Occipital lobe (tissue), 3 donors: ENCODE measurements at places on chromosomes 4 and X.
A peak's percentile ranks its signal among the peaks of the same experiment; 100 is the strongest.

- no peak for DNase-seq
Observed at GRCh38 chr4:125725957-125726525, 411.3 kb downstream of the FAT4 start.

DNA sequence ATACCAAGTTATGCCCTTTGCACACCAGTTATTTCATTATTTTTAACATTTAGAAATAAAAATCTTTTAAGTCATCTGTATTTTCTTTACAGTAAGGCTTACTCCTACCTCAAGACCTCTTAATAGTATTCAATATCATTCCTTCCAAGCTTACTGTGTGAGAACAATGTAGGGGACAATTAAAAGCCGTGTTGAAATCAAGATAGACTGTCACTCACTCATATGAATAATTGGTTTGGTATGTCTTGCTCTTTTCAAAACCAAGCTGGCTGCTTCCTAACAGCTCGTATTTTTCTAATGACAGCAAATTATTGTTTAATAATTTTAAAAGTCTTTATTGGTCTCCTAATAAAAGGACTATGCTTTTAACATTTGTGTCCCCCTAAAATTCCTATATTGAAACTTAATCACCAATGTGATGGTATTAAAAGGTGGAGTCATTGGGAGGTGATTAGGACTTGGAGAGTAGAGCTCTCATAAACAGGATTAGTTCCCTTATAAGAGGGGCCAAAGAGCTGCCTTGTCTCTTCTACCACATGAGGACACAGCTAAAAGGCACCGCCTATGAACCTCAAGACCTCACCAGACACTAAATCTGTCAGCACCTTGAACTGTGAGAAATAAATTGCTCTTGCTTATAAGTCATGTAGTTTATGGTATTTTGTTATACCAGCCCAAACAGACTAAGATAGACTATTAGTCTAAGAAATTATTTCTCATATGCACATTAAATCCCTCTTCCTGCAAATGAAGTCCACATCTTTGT is 4.1 kb downstream of the ABCB7 start:
- DNase-seq = no peak

DNA sequence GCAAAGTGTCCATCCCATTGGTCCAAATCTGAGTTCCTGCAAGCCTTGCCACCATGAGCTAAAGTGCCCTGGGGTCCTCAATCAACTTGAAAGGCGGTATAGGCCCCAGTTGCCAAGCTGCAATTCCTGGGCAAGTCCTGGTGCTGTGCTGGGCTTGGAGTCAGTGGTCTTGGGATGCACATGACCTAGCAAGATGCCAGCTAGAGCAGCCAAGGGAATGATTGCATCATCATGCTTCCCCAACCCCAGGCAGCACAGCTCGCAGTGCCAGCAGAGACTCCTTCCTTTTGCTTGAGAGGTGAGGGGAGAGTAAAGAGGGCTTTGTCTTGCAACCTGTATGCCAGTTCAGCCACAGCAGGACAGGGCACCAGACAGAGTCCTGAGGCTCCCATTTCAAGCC is 50.5 kb downstream of the KCNIP4 start:
- DNase-seq = no peak

GRCh38 chr4:61532336-61533000 is 332.3 kb downstream of the ADGRL3 start:
- DNase-seq = no peak

DNA sequence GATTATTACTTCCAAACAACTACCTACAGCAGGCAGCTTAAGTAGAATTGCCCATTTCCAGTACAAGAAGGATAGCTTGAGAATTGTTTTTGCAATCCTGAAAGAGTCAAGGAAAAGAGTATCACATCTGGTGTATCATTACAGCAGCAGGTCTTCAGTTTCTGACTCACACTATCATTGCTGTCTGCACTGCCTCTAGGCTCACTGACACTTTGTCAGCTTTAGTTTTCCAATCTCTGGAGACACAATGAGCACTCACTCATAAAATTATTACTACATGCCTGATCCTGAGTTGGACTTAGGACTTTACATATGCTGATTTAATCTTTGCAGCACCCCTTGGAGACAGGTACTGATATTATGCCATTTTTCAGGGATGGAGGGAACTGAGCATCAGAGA is 244.6 kb upstream of the BOD1L1 start:
- DNase-seq = no peak

- DNase-seq = no peak
Observed at GRCh38 chr4:84648863-84649647, 66.1 kb downstream of the CDS1 start.

DNA sequence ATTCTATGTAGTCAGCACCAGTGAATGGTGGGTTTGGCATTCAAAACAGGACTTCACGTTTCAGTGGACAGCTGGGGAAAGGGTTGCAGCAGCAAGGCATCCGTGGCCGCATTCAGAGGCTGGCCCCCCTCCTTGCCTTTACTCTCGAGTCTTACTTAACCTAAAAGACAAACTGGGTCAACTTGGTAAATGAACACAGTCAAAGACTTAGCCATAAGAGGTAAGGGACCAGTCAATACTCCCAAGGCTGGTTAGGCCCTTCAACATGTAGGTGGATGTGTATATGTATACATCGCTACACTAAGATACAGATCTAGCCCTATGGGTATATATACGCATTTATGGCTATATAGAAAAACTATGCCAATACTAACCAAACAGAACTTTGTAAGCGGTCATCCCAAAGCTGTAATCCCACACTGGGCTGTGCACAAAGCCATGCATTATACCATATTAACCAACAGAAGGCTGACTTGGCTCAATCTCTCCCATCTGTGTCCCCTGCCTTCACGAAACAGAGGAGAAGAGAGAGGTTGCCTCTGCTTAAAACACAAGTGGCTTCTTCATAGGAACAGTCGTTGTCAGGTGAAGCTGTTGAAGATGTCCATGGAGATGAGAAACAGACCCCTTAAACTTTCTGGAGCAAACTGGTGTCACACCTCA is 61.9 kb downstream of the TSC22D3 start:
- no peak for DNase-seq

DNA sequence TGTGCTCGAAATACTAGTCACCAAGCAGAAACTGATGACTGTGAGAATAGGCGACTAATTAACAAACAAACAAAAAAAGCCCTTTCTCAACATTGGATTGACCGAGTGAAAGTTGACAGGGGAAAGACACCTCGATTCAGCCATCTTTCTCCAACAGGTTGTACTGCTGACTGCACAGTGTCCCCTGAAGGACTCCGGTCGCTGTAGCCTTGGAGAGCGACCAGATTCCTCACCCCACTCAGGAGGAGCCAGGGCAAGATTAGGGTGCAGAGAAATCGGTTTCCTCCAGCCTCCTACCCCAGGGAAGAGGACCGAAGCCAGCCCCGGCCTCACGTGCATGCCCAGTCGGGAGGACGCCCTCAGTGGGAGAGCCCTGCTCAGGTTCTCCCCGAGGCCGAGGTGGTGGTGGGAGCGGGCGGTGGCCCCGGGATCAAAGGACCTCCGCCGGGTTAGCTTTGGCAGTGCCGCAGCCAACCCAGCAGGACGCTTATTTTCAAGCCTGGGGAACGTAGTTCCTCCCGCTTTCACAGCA is 1.1 kb upstream of the RAP1GDS1 start:
- peak; percentile 70 for DNase-seq

GRCh38 chrX:136909706-136910564 is 29.4 kb upstream of the RBMX start:
- DNase-seq = peak; percentile 56

DNA sequence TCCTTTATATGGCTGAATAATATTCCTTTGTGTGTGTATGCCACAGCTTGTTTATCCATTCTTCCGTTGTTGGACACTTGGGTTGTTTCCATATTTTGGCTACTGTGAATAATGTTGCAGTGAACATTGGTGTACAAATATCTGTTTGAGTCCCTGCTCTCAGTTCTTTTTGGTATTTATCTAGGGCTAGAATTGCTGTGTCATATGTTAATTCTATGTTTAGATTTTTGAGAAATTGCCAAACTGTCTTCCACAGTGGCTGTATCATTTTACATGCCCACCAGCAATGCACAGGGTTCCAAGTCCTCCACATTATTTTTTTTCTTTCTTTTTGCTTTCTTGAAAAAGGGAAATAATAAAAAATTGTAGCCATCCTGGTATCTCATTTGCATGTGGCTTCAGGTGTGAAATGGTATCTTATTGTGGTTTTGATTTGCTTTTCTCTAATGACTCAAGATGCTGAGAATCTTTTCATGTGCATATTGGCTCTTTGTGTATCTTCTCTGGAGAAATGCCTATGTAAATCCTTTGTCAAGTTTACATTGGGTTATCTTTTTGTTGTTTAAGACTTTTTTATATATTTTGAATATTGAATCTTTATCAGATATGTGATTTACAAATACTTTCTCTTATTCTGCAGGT is 129.7 kb downstream of the RAPGEF2 start:
- DNase-seq = no peak

DNA sequence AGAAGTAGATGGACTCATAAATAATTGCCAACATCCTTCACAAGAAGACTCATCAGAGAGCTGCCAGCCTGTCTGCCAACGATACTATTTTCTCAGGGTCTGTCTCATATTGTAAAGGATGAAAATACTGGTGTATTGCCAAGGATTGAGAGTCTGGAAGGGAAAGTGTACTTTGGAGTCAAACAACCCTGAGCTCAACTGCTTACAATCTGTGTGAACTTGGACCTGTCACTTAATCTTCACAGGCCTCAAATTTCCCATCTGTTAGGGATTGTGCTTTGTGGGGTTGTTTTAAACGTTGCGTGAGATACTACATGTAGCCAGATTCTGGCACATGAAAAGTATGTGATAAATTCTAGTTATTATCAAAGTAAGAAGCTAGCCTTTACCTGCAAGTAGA is 169.1 kb downstream of the LHFPL1 start:
- DNase-seq = no peak

DNA sequence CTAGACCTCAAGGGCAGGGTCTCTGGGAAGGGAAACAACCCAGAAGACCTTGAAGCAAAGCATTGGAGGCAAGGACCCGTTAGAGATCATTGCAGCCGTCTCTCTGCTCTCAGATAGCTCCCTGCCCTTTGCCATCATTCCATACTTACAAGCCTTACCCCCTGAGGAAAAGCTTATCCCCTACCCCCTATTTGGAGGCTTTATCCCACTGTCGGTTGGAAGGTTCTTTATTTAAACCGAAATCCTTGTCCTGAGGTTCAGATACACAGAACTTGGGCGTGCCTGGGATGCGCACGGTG is 84.4 kb downstream of the EFNB1 start:
- no peak for DNase-seq

DNA sequence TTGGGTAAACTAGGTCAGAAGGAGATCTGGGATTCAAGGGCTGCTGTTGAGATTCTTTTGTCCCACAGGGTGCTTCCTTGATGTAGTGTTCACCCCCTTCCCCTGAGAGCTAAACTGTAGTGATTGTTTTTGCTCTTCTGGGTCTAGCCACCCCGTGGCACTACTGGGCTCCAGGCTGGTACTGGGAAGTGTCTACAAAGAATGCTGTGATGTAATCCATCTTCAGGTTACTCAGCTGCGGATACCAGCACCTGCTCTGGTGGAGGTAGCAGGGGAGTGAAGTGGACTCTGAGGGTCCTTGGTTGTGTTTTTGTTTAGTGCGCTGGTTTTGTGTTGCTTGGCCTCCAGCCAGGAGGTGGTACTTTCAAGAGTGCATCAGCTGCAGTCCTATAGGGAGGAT is 365.5 kb downstream of the ZNF674 start:
- DNase-seq = no peak

DNA sequence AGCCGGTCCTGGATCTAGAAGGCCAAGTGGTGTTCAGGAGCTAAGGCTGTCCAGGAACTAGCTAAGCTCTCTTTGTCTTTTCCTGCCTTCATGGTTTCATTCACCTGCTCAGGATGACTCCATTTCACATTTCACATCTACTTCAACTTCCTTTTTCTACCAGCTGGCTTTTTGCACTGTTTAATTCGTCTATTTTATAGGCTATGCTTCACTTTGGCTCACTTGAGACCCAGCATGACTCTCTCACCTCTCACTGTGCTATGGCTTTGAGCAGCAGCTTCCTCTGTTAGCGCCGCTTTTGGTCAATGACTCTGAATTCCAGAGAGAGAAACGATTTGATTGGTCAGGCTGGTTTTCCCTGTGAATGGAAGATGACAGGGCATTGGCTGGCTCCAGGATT is 213.5 kb upstream of the CLNK start:
- no peak for DNase-seq

DNA sequence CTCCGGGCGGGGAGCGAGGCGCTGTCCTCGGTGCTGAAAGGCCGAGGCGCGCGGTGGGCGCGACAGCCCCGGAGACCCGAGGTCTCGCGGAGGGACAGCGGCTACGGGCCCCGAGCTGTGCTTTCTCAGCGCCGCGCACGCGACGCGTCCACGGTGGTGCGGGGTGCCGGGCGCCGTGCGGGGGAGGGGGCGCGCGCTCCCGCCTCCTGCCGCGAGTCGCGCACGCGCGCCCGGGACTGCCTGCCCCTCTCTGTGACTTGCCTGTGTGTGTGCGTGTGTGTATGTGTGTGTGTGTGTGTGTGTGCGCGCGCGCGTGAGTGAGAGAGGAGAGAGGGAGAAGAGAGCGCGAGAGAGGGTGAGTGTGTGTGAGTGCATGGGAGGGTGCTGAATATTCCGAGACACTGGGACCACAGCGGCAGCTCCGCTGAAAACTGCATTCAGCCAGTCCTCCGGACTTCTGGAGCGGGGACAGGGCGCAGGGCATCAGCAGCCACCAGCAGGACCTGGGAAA is at the start of gene GRIA2:
Gene GRIA2 (plus strand): TSS at position 358 of the 511 bp plus-strand sequence. CDS start 315 bp downstream, outside the sequence.
- peak; percentile 82 for DNase-seq

DNA sequence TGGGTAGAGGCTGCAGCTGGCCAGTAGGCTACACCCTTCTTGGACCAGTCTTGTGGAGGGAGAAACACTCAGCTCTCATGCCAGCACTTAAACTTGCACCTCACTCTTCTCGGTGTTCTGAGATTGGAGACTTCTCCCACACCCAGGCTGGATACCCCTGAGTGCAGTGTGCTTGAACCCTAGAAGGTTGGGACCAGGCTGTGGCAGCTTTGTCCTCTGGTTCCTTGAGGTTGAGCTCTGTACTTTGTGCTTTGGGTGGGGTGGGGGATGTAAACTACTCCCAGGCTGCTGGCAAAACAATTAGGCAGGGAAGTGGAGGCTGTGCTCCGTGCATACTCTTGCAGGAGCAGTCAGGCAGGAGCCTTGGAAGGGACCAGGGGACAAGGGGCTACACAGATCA is 143.6 kb upstream of the GNPDA2 start:
- no peak for DNase-seq

GRCh38 chr4:163193717-163194116 is 27.0 kb upstream of the NAF1 start:
- no peak for DNase-seq

- DNase-seq = no peak
Observed at GRCh38 chr4:187141101-187141500, 417.4 kb upstream of the FAT1 start.
